ENCODE measurements at places on chromosomes 7 and 10.

GRCh38 chr10:117929327-117930067 lies 117.2 kb downstream of the RAB11FIP2 start:
- DNase-seq, result no peak

- DNase-seq, result no peak
These were observed 77.6 kb upstream of the IMMP2L start for GRCh38 chr7:111639934-111640333.

DNA sequence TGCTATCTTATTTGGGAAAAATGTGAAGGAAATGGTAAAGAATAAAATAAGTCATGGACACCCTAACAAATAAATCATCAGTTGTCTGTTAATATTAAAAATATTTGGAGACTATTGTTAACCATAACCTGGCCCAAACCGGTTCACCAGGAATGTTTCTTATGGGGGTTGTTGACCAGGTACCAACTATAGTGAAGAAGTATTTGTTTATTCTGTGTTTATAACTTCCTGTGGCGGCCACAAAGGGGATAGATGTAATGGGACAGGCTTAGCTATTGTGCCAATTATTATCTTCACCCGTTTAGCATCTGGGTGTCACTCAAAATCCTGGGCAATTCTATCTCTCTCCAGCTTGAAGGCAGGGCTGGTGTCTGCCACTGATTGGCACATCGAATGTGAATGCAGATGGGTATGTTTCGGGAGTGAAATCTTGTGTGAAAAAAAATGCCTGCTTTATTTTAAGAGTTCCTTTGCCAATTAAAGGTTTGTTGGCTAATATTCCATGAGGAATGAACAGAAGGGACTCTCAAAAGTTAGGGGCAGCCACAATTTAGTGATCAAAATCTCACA lies 500.9 kb downstream of the ARL4A start:
- DNase-seq, result no peak

DNA sequence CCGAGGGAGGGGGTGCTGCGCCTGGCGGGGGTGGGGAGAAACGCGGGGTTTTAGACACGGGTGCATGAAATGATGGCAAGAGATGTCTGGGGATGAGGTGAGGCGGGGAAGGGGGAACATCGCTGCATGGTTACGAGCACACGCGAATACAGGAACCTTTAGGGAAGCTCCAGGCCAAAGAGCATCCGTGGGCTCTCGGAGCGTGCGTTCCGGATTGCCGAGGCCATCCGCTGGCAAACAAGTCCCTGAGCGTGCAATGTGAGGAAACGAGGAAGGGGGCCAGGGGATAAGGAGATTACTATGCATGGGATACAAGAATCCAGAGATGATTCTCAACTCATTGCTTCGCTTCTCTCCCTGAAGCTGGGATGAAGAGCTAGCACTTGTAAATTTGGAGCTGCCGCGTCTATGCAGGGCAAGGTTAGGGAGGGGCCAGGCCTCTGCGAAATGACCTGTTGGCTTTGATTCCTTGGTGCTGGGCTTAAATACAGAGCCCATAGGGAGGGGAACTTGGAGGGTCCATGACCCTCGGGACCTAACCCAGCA lies 520 bp upstream of the WNT2 start:
- no peak for DNase-seq

GRCh38 chr10:132647424-132647823 lies 109.8 kb downstream of the INPP5A start:
- no peak for DNase-seq

DNA sequence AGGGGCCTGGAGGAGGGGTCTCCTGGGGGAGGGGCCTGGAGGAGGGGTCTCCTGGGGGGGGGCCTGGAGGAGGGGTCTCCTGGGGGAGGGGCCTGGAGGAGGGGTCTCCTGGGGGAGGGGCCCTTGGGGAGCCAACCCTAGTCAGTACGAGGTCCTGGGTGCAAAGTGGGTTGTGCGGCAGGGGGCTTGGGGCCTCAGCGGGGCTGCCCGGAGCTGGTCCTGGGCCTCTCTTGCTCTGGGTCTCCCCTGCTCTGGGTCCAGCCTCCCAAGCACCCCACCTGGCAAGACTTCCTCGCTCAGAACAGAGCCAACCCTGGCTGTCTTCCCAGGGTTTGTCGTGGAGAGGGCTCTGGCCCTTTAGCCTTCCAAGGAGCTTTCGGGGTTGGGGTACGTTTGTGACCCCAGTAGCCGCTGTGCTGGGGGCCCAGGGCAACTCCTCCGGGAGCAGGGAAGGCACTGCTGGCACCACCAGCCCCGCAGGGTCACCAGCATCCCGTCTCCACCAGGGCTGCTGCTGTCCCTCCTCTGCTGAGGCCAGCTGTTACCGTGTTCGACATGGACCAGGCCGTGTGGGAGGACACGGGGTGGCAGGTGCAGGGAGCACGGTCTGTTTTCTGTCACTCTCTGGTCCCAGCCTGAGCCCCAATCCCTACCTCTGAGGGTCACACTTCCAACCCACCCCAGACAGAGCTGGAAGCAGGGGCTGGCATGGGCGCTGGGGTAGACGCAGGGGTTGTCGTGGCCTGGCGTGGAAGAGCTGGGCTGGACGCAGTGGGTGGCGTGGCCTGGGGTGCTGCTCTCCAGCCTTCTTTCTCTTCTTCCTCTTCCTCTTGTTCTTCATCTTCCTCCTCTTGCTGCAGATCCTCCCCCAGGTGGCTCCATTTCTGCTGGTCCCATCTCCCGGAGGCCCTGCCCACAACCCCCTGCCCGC lies 22.8 kb downstream of the PWWP2B start:
- DNase-seq, result no peak

- no peak for DNase-seq
These were observed 60.4 kb downstream of the DNAJB6 start for GRCh38 chr7:157397036-157397720.

DNA sequence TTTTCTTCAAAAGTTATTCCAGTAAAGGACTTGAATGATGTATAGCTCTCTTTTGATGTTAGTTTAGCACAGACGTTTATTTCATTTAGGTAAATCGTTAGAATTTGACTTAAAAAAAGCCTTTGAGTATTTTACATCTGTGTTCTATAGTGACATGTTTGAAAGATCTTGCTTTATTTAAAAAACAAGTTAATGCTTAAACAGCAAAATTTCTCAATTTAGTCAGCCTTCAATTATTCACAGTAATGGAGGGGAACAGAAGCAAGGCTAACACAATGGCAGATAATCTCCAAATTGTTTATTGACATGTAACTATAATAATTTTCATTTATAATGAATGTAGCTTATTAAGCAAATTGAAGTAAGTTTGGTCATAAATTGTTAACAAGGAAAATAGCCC lies 63.5 kb downstream of the MKLN1 start:
- DNase-seq, result no peak

- DNase-seq, result peak; percentile 6
These were observed 4.6 kb downstream of the TRPV6 start for GRCh38 chr7:142880876-142881505.

- DNase-seq, result no peak
These were observed 23.7 kb downstream of the SH2B2 start for GRCh38 chr7:102310414-102310815.
